Astrocyte of the spinal cord (primary cell): ENCODE measurements at places on chromosomes 7 and 10.

- no peak for DNase-seq
Observed at GRCh38 chr10:48574322-48574796, 30.5 kb downstream of the ARHGAP22 start.

DNA sequence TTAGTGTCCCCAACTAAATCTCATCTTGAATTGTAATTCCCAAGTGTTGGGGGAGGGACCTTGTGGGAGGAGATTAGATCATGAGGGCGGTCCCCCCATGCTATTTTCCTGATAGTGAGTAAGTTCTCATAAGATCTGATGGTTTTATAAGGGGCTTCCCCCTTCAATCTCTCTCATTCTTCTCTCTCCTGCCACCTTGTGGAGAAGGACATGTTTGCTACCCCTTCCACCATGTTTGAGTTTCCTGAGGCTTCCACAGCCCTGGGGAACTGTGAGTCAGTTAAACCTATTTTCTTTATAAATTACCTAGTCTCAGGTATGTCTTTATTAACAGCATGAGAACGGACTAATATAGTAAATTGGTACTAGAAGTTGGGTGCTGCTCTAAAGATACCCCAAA is 365.6 kb downstream of the ANKRD7 start:
- DNase-seq: peak; percentile 9

GRCh38 chr7:43756368-43757072 is 2.0 kb upstream of the BLVRA start:
- DNase-seq: peak; percentile 78

DNA sequence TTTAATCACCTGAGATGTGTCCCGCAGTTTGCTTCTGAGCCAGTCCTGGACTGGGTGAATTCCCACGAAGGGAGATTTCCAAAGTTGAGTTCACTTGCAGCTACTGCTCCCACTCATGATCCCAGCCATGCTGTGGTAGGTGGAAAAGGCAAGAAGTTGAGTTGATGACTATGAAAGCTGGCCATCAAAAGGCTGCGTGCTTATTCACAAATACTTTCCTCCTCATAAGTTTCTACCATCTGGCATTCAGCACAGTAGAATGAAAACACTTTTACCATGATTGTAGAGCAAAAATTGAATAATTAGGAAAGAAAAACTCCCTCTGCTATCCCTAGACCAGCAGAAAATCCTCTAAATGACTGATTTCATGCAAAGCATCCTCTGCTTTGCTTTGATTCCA is 281.8 kb downstream of the INHBA start:
- no peak for DNase-seq

GRCh38 chr7:71710442-71710841 is 578.5 kb downstream of the GALNT17 start:
- DNase-seq: no peak

- DNase-seq: no peak
Observed at GRCh38 chr10:114350751-114351150, 53.6 kb downstream of the AFAP1L2 start.

DNA sequence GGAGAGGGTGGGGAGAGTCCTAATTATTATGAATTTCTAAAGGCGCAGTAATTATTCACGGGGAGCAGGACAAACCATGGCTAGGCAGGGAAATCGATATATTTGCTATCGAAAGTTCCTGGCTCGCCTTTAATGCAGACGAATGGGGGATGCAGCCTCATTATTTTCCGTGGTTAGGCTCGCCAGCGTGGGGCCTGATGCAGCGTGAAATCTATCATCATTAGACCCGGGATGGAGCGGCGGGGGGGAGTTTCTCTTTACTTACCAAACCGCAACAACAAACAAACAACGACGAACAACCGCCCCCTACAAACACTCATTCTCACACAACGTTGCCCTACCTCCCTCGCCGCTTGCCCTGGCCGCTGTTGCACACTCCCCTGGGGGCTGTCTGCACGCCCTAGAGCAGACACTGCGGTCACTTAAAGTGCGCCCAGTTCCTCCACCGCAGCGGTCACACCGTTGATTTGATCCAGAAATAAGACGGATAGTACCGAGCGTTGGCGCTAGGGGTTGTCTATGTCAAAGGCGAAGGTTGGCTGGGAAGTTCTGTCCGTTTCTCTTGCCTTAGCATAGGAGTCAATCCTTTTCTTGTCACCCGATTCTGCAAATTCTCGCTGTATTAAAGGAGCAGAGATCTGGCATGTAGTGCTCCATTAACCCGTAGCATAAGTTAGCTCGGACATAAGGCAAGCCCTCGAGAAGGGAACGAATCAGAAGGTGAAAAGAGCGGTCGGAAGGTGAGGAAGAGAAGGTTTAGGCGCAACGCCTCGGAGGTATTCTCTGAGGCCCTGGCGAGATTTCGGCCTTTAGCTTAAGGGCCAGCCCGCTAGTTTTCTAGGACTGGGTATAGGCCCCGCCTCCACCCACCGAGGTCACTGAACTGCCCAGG is 10.4 kb downstream of the NXPH1 start:
- no peak for DNase-seq

DNA sequence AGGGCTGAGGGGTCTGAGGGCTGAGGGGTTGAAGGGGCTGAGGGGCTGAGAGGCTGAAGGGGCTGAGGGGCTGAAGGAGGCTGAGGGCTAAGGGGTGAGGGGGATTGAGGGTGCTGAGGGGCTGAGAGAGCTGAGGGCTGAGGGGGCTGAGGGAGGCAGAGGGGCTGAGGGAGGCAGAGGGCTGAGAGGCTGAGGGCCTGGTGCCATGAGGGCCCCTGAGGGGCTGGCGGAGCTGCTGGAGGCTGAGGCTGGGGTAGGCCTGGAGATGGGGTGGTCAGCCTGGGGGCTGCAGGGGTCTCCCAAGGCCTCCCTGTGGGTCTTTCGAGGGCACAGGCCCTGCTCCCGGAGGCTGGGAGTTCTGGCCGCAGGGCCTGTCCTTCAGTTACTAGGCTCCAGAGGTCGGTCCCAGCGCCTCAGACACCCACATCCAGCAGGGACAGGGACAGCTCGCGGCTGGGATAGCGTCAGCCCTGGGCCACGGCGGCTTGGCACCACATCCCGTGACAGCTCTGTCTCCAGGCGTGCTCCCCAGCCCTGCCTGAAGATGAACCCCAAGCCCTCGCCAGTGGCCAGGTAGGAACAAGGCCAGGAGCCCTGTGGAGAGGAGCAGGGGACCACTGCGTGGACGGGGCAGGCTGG is 16.9 kb downstream of the MYO1G start:
- DNase-seq: no peak

- DNase-seq: peak; percentile 61
Observed at GRCh38 chr10:93916257-93917063, 22.7 kb downstream of the SLC35G1 start.

DNA sequence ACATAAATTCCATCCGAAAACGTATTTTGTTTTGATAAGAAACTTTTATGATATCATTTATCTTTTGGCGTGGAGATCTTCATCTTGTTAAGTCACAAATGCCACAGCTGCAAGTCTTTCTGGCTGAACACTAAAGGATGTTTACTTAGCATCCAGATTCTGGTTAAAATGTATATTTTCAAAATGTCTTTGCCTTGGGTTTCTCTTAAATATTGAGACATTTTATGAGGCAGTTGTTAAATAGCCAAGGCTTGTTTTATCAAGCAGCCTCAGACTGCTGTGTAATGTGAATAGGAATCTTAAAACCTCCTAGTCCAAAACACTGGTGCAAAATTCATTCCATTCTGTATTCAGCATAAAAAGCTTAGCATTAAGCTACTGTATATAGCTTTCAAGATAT is 136.3 kb upstream of the FZD1 start:
- no peak for DNase-seq

DNA sequence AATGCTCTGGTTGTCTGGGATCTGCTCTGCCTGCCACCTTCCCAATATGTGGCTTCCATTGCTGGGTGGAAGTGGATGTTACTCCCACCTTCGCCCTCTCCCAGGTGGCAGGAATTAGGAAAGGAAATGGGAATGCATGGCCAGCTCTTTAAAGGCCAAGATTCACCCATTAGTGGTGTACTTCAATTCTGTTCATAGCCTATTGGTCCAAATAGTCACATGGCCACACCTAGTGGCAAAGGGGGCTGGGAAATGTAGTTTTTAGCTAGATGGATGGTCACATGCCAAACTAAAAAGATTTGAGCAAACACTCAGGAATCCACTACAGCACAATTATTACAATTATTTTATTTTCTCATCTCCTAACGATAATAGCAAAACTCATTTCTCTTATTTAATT is 135.1 kb downstream of the NPY start:
- no peak for DNase-seq

DNA sequence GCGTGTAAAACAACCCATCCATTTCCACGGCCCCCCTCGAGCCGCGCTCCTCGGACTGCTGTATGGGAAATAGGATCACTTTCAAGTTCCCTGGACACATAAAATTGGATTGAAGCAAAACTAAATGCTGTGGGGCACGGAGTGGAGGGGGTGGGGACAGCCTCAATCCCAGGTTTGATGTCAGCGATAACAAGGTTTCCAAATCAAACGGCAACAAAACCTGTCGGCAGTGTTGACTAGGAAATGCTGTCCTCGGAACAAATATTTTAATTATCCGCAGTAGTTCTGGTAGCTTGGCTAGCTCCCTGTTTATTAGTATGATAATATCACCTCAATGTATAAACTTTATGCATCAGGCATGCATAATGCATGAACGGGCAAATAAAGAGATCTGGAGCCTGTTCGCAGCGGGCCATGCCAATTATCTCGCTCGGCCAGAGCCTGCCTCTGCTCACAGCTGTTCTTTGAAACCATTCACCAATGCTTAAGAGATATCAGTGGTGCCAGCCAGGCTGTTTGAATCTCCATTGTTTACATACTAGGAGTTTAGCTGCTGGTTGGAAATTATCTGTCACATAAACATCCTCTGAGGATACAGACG is 161.1 kb downstream of the PAXIP1 start:
- DNase-seq: no peak

DNA sequence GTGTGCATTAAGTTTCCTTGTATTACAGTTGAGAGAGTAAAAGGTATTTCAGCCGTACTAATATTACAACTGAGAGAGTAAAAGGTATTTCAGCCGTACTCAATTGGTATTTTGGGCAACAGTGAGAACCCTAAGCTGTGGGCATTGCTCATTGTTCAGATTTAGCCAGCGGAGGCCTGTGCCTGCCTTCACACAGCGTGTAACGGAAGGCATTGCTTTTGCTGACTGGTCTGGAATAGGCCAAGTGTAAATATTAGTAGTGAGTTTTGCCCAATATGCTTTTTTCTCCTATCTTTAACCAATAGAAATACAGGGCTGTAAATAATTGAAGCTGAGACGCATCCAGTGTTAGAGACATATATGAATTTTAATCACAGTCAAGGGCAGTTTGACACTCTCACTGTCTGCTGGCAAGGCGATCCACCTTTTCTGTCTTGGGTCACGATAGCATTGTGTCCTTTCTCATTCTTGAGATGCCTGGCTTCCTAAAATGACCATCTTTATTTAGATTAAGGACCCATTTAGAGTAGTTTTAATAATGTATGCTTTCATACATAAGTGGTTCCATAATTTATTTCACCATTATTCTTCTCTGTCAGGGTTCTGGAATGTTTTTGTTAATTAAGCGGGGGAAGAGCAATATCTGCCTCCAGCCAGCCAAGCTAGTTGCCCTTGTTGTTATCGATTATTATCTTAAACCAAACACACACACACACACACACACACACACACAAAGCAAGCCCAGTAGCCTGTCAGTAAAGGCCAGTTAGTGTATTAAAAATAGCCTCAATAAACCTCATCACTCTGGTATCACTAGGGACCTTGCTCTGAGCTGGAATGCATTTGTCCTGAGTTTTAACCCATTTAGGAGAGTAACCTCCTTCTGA is 130.7 kb downstream of the CELF2 start:
- DNase-seq: no peak

DNA sequence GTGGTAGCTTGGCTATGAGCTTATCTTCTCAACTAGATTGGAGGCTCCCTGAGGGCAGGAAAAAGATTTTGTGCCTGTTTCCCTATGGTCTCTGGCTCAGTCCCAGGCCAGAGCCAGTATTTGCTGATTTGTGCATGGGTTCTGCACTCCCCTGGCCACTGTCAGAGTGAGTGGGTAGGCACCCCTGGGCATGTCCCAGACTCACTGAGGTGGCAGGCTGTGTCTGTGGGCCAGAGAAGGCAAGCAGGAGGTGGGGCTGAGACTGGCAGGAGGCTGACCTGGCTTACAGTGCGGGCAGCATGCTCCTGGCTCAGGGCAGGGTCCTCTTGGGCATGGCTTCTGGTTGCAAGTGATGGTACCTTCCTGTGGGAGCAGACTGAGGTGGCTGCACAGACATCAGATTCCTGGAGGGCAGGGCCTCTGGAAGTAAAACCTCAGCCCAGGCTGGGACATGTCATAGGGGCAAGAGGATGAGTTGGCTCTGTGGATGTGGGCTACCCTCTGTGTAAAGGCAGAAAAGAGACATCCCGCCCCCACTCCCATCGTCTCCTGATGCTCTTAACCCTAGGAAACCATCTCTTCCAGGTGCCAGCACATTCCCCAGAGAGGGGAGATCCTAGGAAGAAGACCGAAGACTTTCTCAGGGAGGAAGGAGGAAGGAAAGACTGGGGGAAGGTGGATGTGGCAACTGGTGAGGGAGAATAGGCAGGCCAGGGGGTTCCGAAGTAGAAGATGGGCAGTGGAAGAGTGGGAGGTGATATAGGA is 4.3 kb downstream of the KCP start:
- no peak for DNase-seq

GRCh38 chr7:6658618-6659345 is 21.7 kb downstream of the ZNF316 start:
- DNase-seq: no peak

GRCh38 chr7:114450431-114450830 is 35.8 kb downstream of the FOXP2 start:
- no peak for DNase-seq

- peak; percentile 67 for DNase-seq
Observed at GRCh38 chr10:103111031-103111917, 81.8 kb downstream of the NT5C2 start.

- DNase-seq: no peak
Observed at GRCh38 chr10:110780704-110781103, 91.0 kb upstream of the PDCD4 start.

DNA sequence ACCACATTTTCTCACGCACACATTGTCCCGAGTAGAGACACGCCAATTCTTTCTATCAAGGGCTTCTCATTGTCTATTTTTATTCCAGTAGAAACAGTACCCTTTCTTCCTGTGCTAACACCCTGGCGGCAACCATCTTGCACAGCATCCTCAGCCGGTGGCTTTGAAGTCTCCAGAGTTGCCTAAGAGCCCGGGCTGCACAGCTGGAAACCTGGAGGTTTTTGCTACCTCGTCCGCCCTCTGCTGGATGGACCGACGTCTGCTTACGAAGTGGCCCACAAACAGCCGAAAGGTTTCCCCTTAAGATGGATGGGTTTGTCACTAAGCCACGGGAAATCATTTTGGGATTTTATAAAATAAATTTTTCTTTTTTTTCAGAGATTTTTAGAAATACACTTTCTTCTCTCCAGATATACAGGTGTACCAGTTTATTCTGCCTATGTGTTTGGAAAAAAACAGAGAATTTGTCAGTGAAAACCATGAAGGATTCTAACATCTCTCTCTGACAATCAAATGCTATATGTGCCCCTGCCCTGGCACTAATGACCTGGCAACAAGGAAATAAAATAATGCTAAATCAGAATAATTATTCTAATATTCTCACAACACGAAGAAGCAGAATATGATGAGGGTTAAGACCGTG is 81.8 kb upstream of the FAM204A start:
- DNase-seq: peak; percentile 88

GRCh38 chr7:104431930-104432329 is 103.5 kb downstream of the LHFPL3 start:
- no peak for DNase-seq
